ENCODE measurements at places on chromosomes 4 and X.

GRCh38 chr4:142202404-142203332 is 566.3 kb downstream of the IL15 start:
- no peak for DNase-seq

DNA sequence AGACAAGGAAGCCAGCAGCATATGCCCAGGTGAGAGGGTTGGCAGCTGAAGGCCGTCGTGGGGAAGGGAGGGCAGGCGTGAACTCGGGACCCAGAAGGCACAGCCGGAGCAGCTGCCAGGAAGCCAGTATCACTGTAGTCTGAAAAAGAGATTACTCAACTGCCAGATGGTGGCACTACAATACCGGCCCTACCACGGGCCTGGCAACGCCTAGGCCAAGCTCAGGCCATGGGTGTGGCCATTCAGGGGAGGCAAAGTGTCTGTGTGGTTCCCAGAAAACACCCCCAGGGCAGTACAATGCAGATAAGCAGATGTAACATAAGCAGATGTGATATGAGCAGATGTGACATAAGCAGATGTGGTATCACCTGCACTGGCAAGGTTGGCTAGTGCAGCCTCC is 236.0 kb downstream of the AFAP1 start:
- DNase-seq: no peak

- no peak for DNase-seq
Observed at GRCh38 chr4:76772498-76773106, 125.3 kb downstream of the SOWAHB start.

- DNase-seq: peak; percentile 54
Observed at GRCh38 chr4:186191200-186192065, at the start of gene CYP4V2. TSS of gene CYP4V2 (plus strand) at chr4:186191567. CDS start at chr4:186191824, 257 bp downstream.

DNA sequence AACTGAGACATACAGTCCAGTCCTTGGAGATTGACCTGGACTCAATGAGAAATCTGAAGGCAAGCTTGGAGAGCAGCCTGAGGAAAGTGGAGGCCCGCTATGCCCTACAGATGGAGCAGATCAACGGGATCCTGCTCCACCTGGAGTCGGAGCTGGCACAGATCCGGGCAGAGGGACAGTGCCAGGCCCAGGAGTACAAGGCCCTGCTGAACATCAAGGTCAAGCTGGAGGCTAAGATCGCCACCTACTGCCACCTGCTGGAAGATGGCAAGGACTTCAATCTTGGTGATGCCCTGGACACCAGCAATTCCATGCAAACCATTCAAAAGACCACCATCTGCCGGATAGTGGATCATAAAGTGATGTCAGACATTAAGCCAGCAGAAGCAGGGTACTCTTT is 20.4 kb upstream of the FRMPD3 start:
- DNase-seq: no peak

- peak; percentile 74 for DNase-seq
Observed at GRCh38 chr4:186845137-186845842, 121.6 kb upstream of the FAT1 start.

DNA sequence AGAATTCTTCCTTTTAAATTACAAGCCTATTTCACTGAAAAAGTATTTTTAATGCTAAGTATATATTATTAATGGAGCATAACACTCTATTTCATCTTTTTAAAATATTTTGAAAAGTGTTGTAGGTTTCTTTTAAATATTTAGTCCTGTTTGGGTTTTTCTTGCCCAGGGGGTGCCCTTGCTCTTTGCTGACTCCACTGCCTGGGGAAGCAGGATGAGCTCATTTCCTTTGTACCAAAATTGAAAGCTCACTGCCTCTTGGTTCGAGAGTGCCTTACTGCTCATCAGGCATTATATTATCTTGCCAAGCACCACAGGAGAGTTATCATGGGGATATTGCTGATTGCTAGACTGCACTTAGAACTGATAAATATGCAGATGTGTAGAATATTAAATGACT is 819.2 kb downstream of the PCDH18 start:
- DNase-seq: no peak

DNA sequence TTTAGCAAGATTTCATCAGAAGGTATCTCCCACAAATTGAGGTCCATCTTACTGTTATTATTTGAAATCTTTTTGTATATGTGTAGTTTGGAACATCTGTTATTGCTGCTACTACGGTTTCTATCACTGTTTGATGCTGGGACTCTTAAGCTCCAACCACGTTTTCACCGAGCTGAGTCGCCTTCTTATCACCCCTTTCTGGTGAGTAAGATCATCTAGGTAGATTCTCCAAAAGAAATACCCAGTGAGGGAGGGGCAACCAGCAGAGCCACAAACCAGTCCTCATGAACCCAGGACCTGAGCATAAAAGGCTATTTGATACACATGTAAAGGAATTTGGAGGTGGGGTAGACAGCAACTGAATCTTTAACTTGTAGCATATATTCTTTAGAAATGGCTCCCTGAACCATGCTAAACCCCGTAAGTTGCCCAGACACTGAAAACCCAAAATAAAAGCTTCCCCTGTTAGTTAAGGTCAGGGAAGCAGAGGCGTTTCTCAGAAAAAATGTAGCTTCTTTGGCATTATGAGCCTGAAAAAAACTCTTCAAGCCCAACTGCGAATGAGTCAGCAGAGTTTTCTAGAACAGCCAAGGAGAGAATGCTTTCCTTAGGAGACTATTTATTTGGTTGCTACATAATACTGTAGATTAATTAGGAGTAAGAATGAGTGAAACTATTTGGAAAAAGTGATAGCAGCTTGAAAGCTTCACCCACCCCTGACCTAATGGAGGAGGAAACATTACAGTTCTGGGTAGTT is 53.8 kb upstream of the ATXN3L start:
- peak; percentile 77 for DNase-seq

GRCh38 chr4:158395343-158395742 is 126.3 kb upstream of the RXFP1 start:
- DNase-seq: no peak

- DNase-seq: no peak
Observed at GRCh38 chrX:144586756-144587155, 660.5 kb upstream of the SPANXN1 start.

GRCh38 chr4:173282256-173282562 is 51.9 kb downstream of the HMGB2 start:
- DNase-seq: no peak
